ENCODE measurements at places on chromosomes 16 and 17.

- peaks cover 22% of the 10 kb centered on the region for H3K4me1 ChIP-seq
- no peak overlapping the region for H3K4me3 ChIP-seq
- no peak for DNase-seq
- no peak overlapping the region for H3K27ac ChIP-seq
- peaks cover 31% of the 10 kb centered on the region for H3K36me3 ChIP-seq
Measured at GRCh38 chr17:35915153-35915964, 15.2 kb downstream of the RDM1 start.

DNA sequence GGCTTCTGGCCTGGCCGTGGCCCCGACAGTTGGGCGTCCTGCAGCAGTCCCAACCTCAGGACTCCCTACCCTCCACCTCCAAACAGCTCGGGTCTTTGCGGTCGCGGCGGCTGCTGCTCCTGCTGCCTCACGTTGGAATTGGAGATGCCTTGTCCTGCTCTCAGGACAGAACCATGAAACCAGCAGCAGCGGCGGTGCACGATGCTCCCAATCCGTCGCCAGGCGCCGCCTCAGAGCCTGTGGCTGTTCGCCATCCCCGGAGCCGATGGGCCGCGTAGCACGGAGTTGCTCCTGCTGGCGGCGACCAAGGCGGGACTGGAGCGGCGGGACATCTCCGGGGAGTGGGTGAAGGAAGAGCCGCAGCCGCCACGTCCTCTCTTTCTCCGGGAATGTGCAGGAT, 1965.9 kb downstream of the TP53TG3F start:
- no peaks in the 10 kb centered on the region for H3K4me1 ChIP-seq
- DNase-seq, result no peak
- no peaks in the 10 kb centered on the region for H3K27me3 ChIP-seq
- H3K27ac ChIP-seq, result no peak overlapping the region
- H3K4me3 ChIP-seq, result no peak overlapping the region

DNA sequence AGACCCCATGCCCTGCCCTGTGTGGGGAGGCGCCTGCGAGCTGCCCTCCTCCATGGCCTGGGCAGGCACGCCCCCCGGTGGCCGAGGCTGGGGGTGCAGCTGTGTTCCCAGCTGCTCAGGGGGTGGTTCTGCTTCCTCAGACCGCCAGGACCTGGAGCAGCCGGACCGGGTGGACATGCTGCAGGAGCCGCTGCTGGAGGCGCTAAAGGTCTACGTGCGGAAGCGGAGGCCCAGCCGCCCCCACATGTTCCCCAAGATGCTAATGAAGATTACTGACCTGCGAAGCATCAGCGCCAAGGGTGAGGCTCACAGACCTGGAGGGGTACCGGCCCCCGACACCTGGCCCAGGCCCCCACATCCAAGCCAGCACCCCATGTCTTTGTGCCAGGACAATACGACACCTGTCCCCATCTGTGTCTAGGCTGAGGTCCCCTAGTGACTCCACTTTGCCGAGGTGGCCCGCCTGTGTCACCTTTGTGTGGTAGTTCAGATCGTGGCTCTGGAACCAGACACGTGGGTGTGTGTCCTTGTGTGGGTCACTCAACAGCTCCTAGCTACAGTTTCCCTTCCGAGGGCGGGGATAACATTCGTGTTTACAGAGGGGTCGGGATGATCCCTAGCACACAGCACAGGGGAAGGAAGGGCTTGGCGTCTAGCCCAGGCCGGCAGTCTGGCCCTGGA, 9.3 kb downstream of the GJD3 start:
- H3K27ac ChIP-seq, result no peak overlapping the region
- DNase-seq, result peak; percentile 51
- peaks cover 30% of the 10 kb centered on the region for H3K36me3 ChIP-seq
- H3K4me1 ChIP-seq, result peaks cover 9% of the 10 kb centered on the region
- H3K4me3 ChIP-seq, result no peak overlapping the region

- H3K27ac ChIP-seq, result no peak overlapping the region
- H3K36me3 ChIP-seq, result no peaks in the 10 kb centered on the region
- no peak overlapping the region for H3K4me3 ChIP-seq
- DNase-seq, result no peak
Measured at GRCh38 chr16:51845586-51846305, 694.7 kb upstream of the SALL1 start.

DNA sequence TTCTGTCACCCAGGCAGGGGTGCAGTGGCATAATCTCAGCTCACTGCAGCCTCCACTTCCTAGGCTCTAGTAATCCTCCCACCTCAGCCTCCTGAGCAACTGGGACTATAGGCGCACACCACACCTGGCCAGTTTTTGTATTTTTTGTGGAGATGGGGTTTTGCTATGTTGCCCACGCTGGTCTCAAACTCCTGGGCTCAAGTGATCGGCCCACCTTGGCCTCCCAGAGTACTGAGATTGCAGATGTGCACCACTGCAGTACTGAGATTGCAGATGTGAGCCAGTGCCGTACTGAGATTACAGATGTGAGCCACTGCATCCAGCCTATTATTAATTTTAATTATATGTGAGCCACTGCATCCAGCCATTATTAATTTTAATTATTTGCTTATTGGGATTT, 13.8 kb downstream of the CRK start:
- peaks cover 7% of the 10 kb centered on the region for H3K4me1 ChIP-seq
- H3K27ac ChIP-seq, result no peak overlapping the region
- H3K4me3 ChIP-seq, result no peak overlapping the region
- peaks cover 5% of the 10 kb centered on the region for H3K36me3 ChIP-seq

GRCh38 chr17:65052585-65052984, 4.0 kb downstream of the GNA13 start:
- peaks cover 72% of the 10 kb centered on the region for H3K36me3 ChIP-seq
- no peak overlapping the region for H3K4me3 ChIP-seq
- no peak overlapping the region for H3K27ac ChIP-seq
- no peak for DNase-seq

GRCh38 chr17:59387351-59388068, 56.1 kb downstream of the YPEL2 start:
- no peak overlapping the region for H3K4me3 ChIP-seq
- H3K36me3 ChIP-seq, result peaks cover 8% of the 10 kb centered on the region
- H3K27ac ChIP-seq, result no peak overlapping the region
- H3K27me3 ChIP-seq, result no peaks in the 10 kb centered on the region
- no peak for DNase-seq

- H3K36me3 ChIP-seq, result no peaks in the 10 kb centered on the region
- H3K4me1 ChIP-seq, result peaks cover 10% of the 10 kb centered on the region
- H3K27ac ChIP-seq, result no peak overlapping the region
- no peak for DNase-seq
- H3K27me3 ChIP-seq, result no peaks in the 10 kb centered on the region
Measured at GRCh38 chr16:12498077-12498476, 305.6 kb downstream of the CPPED1 start.

- H3K4me3 ChIP-seq, result no peak overlapping the region
- no peak overlapping the region for H3K27ac ChIP-seq
- H3K27me3 ChIP-seq, result no peaks in the 10 kb centered on the region
- DNase-seq, result no peak
Measured at GRCh38 chr16:7834771-7835431, 502.3 kb downstream of the RBFOX1 start.

GRCh38 chr17:6910987-6911603, 79.6 kb upstream of the TEKT1 start:
- H3K4me3 ChIP-seq, result no peak overlapping the region
- no peak overlapping the region for H3K27ac ChIP-seq
- H3K36me3 ChIP-seq, result no peaks in the 10 kb centered on the region
- peaks cover 27% of the 10 kb centered on the region for H3K4me1 ChIP-seq

DNA sequence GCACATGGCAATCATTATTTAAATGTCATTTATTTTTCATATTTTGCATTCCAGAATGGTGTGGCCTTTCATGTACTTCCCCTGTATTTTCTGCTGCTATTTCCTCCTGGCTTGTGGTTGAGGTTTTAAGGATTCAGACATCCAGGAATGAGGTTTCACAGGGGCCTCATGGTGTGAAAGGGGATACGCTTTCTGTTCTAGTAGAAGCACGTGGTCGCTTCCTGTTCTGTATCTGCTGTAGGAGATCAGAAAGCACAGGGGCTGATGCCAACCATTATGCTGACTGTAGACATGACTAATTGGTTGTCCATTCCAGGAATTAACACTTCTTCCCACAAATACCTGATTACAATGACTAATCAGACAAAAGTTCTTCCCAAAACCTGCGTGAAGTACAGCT, 405.9 kb downstream of the SHISA9 start:
- no peaks in the 10 kb centered on the region for H3K27me3 ChIP-seq
- DNase-seq, result no peak
- no peaks in the 10 kb centered on the region for H3K36me3 ChIP-seq
- no peaks in the 10 kb centered on the region for H3K4me1 ChIP-seq

DNA sequence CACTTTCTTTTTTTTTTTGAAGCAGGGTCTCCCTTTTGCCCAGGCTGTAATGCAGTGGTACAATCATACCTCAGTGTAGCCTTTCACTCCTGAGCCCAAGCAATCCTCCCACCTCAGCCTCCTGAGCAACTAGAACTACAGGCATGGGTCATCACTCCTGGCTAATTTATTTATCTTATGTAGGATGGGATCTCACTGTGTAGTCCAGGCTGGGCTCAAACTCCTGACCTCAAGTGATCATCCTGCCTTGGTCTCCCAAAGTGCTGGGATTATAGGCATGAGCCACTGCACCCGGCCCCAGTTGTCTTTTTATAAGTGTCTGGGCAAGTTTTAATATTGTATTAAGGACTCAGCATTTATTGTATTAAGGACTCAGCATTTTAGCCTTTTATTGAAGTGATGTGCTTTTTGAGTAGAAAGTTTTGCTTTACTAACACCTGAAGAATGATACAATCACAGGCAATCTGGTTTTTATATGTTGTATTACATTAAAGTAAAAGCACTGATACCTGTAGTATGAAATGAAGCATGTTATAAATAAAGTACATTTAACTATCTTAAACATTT, 22.9 kb downstream of the VMP1 start:
- H3K36me3 ChIP-seq, result peaks cover 8% of the 10 kb centered on the region
- H3K27ac ChIP-seq, result no peak overlapping the region
- no peak for DNase-seq
- no peak overlapping the region for H3K4me3 ChIP-seq
- H3K27me3 ChIP-seq, result no peaks in the 10 kb centered on the region

DNA sequence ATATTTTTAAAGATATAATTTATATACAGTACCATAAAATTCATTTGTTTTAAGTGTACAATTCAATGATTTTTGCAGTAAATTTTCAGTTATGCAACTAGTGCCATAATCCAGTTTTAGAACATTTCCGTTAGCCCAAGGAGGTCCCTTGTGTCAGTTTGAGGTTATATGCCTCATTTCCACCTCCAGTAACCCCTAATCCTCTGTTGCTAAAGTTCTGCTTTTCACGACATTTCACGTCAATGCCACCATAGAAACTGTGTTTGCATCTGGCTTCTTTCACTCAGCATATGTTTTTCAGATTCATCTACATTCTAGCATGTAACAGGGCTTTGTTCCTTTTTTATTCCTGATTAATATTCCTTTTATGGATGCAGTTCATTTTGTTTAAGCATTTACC, 42.4 kb upstream of the NUDT7 start:
- no peaks in the 10 kb centered on the region for H3K27me3 ChIP-seq
- H3K4me3 ChIP-seq, result no peak overlapping the region
- H3K36me3 ChIP-seq, result no peaks in the 10 kb centered on the region
- H3K4me1 ChIP-seq, result no peaks in the 10 kb centered on the region
- no peak overlapping the region for H3K27ac ChIP-seq

DNA sequence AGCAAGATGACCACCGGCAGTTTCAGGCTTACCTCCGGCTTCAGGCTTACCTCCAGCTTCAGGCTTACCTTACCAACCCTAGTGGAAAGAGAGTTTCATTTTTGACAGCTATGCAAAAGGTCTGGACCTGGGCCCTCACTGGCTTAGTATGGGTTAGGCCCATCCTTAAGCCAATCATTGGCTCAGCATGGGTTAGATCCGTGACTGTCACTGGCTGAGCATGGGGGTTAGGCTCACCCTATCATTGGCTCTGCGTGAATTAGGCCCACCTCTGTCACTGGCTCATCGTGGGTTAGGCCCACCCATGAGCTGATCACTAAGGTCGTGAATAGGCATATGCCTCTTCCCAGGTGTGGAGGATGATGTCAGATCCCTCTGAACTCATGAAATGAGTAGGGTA, 8.1 kb downstream of the NDE1 start:
- no peak for DNase-seq
- H3K4me3 ChIP-seq, result no peak overlapping the region
- peaks cover 38% of the 10 kb centered on the region for H3K36me3 ChIP-seq
- H3K4me1 ChIP-seq, result peaks cover 30% of the 10 kb centered on the region
- H3K27ac ChIP-seq, result peak overlapping the region; percentile 55

Data from T-helper 2 cell treated with Interferon-gamma antibody and Interleukin-4, amounts not matched to agents 5 μg/mL and 100 μg/mL, for 36 hours (primary cell).